ENCODE measurements at places on chromosomes 5 and 9.

DNA sequence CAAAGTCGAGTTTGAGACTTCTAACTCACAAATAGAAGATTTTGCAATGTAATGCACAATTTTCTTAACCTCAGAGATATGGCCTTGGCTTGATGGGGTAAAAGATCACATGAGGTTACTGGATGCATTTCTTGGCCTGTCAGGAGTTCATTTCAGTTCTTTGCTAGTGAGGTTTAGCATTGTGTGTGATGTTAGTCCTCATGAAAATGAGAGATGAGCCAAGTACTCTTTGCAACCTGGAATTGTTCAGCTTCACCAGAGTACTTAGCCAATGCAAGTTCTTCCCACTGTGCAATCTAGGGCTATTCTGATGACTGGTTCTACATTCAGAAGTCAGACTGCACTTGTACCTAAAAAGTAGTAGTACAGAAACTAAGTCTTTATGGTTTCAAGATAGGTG lies 24.9 kb downstream of the GNAQ start:
- DNase-seq = no peak

- no peak for DNase-seq
These were observed 92.0 kb downstream of the DCP2 start for GRCh38 chr5:113068559-113068958.

- DNase-seq = no peak
These were observed 63.6 kb downstream of the CCDC192 start for GRCh38 chr5:127766676-127767335.

GRCh38 chr5:74044936-74045335 lies 418.9 kb downstream of the ARHGEF28 start:
- no peak for DNase-seq

GRCh38 chr5:147387109-147387508 lies 122.8 kb downstream of the DPYSL3 start:
- no peak for DNase-seq

DNA sequence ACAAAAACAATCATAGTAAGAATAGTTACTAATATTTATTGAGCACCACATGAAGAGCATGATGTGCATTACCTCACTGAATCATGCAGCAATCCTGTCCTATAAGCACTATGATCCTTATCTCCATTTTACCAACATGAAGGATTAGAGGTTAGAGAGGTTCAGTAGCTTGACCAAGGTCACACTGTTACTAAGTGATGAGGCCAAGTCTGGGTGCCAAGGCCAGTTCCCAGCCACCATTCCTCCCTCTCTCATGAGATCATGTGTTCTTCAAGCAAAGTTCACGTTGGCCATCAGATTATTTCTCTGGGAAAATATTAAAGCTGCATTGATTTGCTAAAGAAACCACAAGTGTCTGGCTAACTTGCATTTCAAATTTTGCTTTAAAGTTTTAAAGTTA lies 31.0 kb downstream of the PDE8B start:
- DNase-seq = no peak

DNA sequence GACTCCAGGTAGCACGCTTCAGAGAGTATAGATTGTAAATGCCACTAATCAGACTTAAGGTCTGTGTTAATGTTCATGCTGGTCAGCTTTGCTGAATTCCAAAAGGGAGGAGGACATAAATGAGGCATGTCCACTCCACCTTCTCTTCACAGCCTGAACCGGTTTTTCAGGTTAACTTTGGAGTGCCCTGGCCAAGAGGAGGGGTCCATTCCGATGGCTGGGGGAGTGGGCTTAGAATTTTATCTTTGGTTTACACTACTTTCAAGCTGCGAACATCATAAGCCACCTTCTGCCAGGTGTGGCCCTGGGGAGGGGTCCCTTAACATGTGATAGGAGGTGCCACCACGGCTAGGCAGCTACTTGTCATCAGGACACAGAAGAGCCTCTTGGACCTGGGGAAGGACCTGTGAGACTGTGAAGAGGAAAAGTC lies 24.2 kb downstream of the ABO start:
- DNase-seq = no peak

DNA sequence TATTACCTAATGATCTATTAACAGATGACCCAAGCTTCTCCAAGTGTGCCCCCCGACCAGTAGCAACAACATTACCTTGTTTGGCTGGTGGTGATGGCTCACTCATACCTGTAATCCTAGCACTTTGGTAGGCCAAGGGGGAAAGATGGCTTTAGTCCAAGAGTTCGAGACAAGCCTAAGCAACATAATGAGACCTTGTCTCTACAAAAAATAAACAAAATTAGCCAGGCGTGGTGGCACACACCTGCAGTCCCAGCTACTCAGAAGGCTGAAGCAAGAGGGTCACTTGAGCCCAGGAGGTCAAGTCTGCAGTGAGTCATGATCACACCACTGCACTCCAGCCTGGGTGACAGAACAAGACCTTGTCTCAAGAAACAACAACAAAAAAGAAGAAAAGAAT lies 62.9 kb downstream of the GCNT1 start:
- DNase-seq = no peak

Data from spleen (tissue), 13 donors.